ENCODE measurements at places on chromosomes 5 and 9. TPM values are rescaled to one million over a fixed set of nuclear protein-coding genes. Genes with fewer than 3 reads are reported as not detected.
A peak's percentile ranks its signal among the peaks of the same experiment; 100 is the strongest.

The FOXD4L3 gene
- 1.2 TPM for total RNA-seq

The NADK2 gene
- 21.6 TPM for total RNA-seq

The EIF4EBP3 gene
- 14.1 TPM for total RNA-seq

The PCDHGB7 gene
- 9.8 TPM for total RNA-seq

GRCh38 chr9:130217838-130218237 is 45.6 kb downstream of the NCS1 start:
- no peak for DNase-seq

DNA sequence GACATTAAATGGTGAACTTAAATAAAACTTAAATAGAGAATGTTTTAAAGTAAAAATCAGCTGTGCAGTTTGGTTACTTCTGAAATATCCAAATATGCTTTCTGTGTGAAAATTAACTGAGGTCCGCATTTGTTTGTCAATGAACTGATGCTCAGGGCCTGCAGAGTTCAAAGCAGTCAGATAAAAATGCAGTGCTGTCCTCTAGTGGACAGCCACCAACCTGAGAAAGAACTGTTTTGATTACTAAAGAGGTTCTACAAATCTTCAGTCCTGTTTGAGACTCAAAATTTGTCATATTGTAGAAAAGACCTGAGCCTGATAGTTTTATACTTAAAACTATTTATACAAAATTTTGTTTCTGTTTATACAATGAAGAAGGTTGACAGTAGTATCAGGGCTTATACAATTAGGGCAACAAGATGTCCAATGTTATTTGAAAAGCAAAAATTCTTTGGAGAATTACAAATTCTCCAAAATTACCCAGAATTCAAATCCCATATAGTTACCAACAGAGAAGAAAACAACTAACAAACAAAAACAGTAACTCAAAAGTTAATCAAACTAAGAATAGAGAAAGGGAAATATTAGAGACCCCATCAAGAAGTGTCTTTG is 232.3 kb upstream of the TBCA start:
- peak; percentile 29 for DNase-seq

DNA sequence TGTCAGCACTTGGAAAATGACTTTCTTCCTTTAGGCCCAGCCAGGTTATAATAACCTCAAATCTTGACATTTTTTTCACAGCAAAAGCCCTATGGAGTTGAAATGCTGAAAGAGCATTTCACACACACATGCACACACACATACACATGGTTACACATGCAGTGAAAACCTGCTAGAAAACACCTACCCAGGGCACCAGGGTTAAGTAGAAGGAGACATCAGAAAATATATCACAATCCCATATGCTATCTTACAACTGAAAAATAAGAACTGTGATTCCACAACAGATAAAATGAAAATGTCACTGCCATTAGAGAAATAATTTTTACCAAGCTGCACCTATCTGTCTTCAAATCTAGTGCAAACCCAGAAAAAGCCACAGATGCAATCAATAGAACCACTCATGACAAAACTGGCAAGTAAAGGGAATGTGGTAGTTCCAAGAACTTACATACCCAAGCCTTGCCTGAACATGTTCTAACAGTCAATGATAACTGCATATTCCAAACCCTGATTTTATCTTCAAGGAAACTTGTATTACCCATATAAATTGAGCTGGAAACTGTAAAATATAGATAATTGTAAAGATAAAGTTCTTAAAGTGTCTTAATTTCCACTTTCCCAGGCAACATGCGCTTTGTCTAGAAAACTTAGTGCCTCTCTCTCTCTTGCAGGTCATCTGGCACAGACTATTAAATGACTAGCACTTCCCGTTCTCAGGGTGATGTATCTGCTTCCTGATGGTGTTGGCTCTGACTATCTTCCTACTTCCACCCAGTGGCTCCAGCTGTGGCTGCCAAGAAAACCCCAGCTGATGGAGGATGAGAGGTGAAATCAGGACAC is 250.2 kb upstream of the PTGER4 start:
- DNase-seq: no peak

DNA sequence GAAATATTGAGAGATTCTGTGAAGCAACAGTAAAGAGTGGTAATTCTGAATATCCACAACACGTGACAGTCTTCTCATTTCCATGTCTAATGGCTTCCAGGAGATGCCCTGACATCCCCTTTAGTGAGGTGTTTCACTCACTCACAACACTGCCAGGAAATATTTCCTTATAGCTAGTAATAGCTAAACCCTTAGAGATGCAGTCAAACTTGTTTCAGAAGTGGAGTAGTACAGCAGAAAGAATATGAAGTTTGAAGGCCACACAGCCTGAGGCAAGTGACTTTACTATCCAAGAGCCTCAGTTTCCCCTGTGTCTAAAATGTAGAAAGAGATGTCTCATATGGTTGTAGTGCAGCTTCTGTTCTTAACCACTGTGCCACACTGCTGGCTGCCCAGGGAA is 139.2 kb downstream of the CDK5RAP2 start:
- DNase-seq: no peak

All from Calu3 (cell line).